B cell (primary cell): ENCODE measurements at places on chromosomes 13 and 19.

DNA sequence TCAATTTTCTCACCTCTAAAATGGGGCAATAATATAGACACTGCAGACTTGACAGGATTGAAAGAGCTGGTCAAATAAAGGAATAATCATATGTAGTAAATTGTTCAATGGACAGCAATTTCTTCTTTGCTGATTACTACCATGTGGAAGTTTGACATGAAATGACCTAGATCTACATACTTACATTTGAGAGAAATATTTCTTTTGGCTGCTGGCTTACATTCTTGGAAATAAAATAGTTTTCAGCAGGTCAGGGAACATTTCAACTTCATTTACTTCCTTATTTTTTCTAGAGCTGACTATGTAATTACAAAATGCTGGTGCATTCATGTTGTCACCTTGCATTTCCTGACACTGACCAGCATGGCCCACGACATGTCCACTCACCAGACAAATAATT lies 294.6 kb upstream of the MIR17HG start:
- DNase-seq: no peak

DNA sequence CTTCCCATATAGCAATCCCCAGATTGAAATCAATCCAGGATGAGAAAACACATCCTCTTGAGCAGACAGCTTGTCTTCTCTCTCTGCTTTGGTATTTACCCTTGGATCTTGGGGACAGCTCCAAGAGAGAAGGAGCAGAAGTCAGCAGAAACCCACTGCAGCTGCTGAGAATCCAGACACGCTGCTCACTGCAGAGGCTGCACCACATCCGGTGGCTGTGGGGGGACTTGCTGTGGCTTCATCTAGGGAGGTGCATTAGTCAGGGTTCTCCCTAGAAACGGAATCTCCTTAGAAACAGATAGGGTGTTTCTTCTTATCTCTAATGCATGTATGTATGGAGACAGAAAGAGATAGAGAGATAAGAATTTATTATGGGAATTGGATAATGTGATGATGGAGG lies 2.7 kb downstream of the CYP4F12 start:
- no peak for DNase-seq

- peak; percentile 76 for DNase-seq
Measured at GRCh38 chr13:50080911-50081678, 65.9 kb downstream of the KCNRG start.

- DNase-seq: no peak
Measured at GRCh38 chr19:4371247-4372164, 28.1 kb downstream of the MPND start.

DNA sequence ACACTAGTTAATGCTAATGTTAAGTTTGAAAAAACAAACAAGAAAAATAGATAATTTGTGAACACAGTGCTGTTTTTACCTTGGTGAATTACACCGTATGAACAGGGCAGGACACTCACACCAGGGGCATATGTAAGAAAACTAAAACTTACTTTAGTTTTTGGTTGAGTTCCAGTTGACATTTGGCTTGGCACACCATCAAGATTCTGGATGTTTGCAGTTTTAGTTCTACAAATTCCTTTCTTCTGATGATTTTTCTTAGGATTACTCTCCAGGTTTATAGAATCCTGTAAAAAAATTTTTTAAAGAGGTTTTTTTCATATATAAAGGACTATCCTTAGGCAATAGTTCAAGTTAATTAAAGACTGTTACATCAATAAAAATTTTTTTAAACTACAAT lies 238.5 kb upstream of the STARD13 start:
- no peak for DNase-seq
